Inflammatory macrophage treated with lipopolysaccharide for 4 hours (primary cell): ENCODE measurements at places on chromosomes 12 and 14.

DNA sequence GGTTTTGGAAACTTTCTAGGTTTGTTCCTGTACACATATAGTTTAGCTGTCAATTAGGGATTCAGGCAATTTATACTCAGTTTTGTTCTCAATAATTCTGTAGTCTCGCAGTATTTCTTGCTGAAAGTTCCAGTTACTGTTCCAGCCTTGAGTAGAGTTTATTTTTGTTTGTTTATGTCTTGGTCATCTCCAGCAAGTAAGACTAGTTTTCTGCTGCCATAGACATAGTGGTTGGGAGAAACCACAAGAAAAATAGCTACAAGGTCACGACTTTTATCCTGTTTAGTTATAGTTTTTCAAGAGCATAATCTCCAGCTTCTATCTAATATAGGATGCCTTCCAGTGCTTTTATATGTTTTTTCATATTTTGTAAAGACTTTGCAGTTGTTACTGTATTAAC, 99.6 kb upstream of the FOXG1 start:
- no peak for DNase-seq

- no peak for DNase-seq
These were observed 550 bp downstream of the TEAD4 start for GRCh38 chr12:2959505-2960389.

GRCh38 chr12:11870041-11870451, 200.7 kb upstream of the BCL2L14 start:
- no peak for DNase-seq

DNA sequence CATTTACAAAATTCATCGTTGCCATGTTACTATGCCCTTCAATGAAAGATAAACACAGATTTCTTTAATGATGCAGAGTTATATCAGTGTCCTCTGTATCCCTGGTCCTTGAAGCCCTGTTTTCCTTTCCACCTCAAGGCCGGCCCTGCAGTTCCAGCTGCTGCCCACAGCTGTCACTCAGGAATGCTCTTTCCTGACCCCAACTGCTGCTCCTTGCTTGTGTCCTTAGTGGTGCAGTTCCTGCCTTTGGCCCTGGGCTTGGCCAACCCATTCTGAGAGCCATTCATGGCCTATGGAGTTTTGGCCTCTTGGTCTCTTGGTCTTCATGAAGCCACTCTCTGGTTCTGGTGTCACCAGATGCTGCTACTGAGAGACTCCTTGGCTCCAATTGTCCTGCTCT, 93.1 kb downstream of the GAS2L3 start:
- DNase-seq: no peak

DNA sequence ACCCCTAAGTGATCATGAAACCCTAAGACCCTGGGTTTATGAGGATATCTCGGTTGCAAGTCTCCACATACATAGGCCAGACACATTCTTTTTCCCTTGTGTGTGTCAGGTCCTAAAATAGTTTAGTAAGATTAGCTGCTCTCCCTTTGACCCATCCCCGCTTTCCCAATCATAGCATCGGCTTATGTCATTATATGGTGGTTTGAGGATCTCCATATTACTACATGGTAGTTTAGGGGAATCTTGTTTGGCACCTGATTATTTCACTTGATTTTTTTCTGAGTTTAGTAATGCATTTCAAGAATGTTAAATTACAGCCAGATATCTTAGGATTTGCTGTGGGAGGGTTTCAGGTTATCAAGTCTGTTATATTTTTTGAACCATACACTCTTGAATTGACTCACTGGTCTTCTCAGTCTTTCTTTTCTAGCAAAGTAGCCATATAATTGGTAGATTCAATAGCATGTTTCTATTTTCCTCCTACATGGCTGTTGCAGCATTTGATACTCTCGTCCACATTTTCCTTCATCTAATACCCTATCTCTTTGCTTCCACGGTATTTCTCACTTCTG, 68.3 kb upstream of the TRHDE start:
- DNase-seq: no peak

GRCh38 chr14:61515436-61516117, 179.7 kb upstream of the HIF1A start:
- no peak for DNase-seq

GRCh38 chr12:98208816-98209215, 306.6 kb upstream of the TMPO start:
- no peak for DNase-seq
